ENCODE measurements at places on chromosomes 6 and 20. TPM values are rescaled to one million over a fixed set of nuclear protein-coding genes. Genes with fewer than 3 reads are reported as not detected.

Gene HLA-DPA1
- 600 TPM for total RNA-seq

Gene PCK1
- total RNA-seq, result not detected

Gene SEL1L2
- not detected for total RNA-seq

Gene FABP7
- not detected for total RNA-seq

Gene DEFB113
- total RNA-seq, result not detected

Gene CCN2
- 83.1 TPM for total RNA-seq

Gene PTGIS
- 41.2 TPM for total RNA-seq

Gene NKX2-4
- not detected for total RNA-seq

Gene SDC4
- 259 TPM for total RNA-seq

Gene ZSCAN23
- total RNA-seq, result 1.7 TPM

Gene NXT1
- total RNA-seq, result 14.8 TPM

Gene RAET1G
- 0.83 TPM for total RNA-seq

Gene EDN3
- 0.27 TPM for total RNA-seq

Gene KHDC1L
- not detected for total RNA-seq

Gene RBBP8NL
- 2.0 TPM for total RNA-seq

Gene ZNF334
- total RNA-seq, result 4.7 TPM

Gene SPDEF
- 3.5 TPM for total RNA-seq

Gene C6orf52
- 1.3 TPM for total RNA-seq

Gene ADGRG6
- 35.7 TPM for total RNA-seq

Gene MOG
- total RNA-seq, result not detected

Gene MLN
- not detected for total RNA-seq

Gene GPLD1
- 3.6 TPM for total RNA-seq

Gene C20orf204
- total RNA-seq, result 1.2 TPM

Gene CLIC5
- 134 TPM for total RNA-seq

Gene HIVEP2
- total RNA-seq, result 13.1 TPM
